Stimulated activated CD4-positive, alpha-beta T cell treated with anti-CD3 and anti-CD28 coated beads, Interleukin-2, amount 100 ng/mL, for 48 hours (primary cell): ENCODE measurements at places on chromosomes 3 and 15.

- no peak for DNase-seq
Observed at GRCh38 chr3:51191768-51192167, 193.3 kb upstream of the MANF start.

- no peak for DNase-seq
Observed at GRCh38 chr3:129603991-129604749, 2.3 kb downstream of the PLXND1 start.

- no peak for DNase-seq
Observed at GRCh38 chr3:123667784-123668183, 82.9 kb upstream of the HACD2 start.

DNA sequence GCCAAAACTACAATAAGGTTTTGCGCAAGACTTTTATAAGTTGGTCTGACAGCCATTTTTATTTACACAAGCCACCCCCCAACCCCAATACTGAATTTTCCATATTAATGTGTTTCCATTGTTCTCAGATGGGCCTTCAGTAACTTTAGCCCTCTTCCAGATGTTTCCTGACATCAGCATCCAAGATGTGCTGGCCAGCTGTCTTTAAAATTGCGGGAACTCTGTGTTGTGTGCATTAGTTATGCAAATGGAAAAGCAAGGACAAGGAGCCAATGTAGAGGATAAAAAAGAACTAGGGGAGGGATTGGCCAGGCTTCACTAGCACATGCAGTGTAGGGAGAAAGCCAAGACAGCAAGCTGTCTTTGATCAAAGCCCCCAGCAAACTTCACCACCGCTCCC lies 45.4 kb downstream of the COMMD2 start:
- DNase-seq = no peak

DNA sequence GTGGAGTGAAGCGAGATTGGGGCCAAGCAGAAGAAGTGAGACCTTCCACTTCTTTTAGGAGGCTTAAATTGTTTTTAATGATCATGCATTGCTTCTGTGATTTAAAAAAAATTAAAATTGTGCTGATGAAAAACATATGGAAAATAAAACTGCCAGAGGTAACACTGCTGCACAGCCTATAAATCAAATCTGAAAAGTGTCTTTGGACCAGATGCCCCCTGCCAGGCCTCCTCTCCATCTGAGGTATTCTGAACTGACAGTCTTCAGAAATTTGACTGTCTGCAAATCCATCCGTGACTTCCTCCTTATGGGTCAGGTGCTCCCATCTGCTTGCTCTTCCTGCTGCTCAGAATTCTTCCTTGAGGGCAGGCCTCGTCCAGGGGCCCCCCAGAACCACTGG lies 108.5 kb upstream of the NR2E3 start:
- no peak for DNase-seq

- no peak for DNase-seq
Observed at GRCh38 chr3:98541695-98542094, 9.9 kb downstream of the GPR15 start.

- DNase-seq = no peak
Observed at GRCh38 chr15:39672666-39673065, 91.8 kb downstream of the THBS1 start.

DNA sequence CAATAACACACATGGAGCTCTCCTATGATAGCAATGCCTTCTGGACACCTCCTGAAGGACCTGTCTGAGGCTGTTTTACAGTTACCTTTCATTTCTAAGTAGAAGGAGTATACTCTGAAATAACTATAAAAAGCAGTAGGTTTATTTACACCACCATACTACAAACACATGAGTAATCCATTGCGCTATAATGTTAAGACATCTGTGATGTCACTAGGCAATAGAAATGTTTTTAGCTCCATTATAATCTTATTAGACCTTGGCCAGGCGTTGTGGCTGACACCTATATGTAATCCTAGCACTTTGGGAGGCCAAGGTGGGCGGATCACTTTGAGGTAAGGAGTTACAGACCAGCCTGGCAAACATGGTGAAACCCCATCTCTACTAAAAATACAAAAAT lies 24.7 kb downstream of the PXK start:
- no peak for DNase-seq

DNA sequence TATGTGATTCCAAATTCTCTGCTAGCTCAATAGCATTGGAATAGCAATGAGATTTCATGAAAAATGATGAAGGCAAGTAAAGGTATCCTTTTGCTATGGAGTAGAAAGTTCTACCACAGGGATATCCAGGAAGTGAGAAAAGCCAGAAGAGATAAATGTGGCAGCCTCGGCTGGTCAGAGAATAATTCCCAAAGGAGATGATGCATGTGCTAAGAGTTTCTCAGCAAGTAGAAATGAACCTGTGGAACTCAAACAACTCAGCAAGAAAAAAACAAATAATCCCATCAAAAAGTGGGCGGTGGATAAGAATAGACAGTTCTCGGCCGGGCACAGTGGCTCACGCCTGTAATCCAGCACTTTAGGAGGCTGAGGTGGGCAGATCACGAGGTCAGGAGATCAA lies 38.2 kb downstream of the ALS2CL start:
- DNase-seq = no peak

DNA sequence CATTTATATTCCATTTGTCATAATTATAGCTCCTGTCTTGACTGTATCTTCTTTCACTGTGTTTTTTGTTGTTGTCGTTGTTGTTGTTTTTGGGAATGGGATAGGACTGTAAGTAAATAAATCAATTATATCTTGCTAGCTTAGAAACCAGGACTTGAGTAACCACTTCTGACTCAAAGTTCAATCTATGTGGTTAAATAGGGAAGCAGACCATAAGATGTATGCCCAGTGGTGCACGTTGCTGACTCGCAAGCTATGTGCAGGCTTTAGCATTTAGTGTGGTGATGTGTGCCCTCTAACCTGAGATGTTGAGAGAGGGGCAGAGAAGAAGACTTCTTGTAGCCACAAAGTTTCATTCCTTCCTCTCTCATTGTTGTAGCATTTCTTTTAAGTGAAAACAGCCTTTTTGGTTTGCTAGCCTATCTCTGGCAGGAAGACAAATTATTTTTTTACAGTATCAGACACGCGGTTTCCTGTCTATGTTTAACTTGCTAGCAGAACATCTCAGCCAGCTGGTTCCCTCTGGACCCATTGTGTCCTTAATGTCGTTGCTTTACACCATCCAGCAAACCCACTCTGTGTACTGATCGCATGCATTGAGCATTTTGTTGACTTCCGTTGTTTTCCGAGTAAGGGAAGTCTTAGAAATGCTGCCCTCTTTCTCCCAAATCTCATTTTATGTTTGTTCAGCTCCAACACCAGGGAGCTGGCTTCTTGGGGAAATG lies 52.1 kb downstream of the TGFBR2 start:
- peak; percentile 35 for DNase-seq

- DNase-seq = no peak
Observed at GRCh38 chr3:177314897-177315296, 117.6 kb upstream of the TBL1XR1 start.

GRCh38 chr3:139421040-139421439 lies 31.6 kb upstream of the COPB2 start:
- DNase-seq = no peak

DNA sequence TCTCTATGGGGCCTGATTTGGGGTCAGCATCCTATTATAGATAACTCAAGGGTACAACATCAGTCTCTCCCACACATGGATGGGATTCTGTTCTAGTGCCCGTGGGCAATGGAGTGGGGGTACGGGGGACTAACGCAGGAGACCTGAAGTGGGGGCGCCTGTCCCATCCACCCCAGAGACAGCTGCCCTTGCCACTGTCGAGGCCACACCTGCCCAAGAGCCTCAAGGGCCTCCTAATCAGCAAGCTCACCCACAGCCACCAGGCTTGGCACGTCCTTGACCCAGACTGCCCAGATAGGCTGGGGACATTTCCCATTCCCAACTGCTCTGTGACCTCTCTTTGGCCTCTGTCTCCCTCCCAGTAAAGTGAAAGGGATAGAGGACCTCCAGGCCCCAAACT lies 8.5 kb upstream of the ISLR2 start:
- no peak for DNase-seq

DNA sequence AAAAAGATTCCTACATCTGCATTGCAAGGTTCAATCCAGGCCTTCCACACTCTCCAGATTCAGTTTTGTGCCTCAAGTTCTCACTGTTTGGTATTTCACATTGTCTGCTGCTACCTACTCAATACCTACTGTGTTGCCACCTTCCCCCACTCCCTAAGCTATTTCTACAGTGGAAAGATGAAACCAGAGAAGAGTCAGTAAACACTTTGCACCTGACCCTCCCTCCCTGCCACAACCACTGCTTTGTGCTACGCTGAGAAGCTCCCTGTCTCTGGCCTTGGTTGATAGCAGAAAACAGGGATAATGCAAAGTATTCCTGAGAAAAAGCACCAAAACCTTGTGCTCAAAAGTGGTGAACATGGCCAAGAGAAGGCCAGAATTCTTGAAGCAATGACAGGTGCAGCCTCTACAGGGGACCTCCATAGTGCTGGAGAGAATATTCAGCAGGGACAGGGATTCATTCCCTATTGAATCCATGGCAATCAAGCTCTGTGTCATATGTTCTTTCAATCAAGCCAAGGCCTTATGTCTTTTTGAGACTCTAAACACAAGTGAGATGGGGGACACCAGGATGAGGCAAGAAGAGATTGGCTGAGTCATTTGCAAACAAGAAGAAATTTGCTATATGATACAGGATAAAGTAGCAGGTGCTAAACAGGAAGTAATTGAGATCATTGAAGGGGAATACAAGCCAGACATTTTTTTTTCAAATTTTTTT lies 83.5 kb upstream of the LIPC start:
- no peak for DNase-seq

DNA sequence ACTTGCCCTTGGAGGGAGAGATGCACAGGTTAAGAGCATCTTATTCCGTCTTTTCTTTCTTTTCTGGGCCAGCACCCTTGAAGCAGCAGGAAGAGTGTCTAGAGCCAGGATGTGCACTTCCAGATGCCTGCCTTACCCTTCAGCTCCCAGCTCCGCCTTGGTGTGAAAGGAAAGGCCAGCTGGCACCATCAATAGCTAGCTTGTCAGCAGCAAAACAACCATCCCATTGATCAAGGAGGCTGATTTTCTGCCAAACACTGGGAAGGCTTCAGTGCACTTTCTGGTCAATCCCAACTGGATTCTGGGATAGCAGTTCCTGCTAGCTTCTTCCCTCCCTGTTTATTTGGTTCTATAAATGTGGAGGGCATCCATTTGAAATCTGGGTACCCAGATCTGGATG lies 110.9 kb upstream of the GALNT15 start:
- DNase-seq = no peak

- DNase-seq = no peak
Observed at GRCh38 chr15:66679061-66679656, 22.9 kb upstream of the SMAD6 start.

DNA sequence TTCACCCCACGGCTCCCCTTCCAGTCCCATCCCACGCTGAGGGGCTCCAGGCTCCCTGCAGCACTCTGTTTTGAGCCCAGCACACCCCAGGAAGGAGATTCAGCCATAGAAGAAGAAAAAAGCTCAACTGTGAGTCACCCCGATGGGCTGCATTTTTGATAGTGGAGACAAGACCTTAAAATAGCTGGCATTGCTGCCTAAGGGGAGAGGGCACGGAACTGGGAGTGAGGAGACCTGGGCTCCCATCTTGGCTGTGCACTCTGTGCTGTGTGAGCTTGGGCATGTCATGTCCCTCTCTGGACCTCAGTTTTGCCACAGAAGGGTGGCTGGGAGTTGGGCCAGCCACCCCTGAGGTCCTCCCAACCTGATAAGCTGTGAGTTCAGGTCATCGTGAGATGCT lies 57.2 kb upstream of the SMAD6 start:
- DNase-seq = no peak

GRCh38 chr15:63301088-63301487 lies 23.7 kb downstream of the APH1B start:
- no peak for DNase-seq

GRCh38 chr3:11379238-11379823 lies 107.1 kb downstream of the ATG7 start:
- no peak for DNase-seq

DNA sequence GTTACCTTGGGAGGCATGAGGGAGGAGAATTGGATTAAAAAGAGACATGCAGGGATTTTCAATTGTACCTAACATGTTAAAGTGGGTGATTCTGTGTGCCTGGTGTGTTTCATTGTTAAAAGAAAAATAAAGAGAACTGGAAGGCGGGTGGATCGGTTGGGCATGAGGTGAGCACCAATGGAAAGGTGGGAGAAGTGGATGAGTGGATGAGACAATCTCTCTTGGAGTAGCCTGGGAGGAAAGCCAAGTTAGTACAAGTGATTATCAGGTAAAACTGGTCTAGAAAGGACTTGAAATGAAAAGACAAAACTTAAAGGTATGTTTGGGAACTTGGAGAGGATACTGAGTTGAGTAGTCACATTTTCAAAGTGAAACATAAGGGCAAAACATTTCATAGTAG lies 12.1 kb downstream of the VEPH1 start:
- DNase-seq = no peak

DNA sequence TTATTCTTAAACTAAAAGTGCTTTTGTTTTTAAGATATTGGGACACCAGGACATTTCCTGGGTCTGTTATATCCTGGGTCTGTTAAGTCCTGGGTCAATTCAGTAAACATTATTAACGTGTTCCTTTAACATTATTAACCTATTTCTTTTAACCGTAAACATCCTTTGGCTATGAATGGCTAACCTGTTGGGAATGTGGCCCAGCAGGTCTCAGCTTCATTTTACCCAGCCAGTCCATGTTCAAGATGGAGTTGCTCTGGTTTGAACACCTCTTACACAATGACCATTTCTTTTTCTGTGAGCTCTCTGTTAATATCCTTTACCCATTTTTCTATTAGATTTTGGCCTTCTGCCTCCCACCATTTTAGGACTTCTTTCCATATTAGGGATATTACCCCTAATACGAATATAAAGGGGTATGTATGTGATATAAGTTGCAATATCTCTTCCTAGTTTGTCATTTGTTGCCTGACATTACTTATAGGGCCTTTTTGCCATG lies 88.9 kb upstream of the NEDD4 start:
- DNase-seq = no peak

DNA sequence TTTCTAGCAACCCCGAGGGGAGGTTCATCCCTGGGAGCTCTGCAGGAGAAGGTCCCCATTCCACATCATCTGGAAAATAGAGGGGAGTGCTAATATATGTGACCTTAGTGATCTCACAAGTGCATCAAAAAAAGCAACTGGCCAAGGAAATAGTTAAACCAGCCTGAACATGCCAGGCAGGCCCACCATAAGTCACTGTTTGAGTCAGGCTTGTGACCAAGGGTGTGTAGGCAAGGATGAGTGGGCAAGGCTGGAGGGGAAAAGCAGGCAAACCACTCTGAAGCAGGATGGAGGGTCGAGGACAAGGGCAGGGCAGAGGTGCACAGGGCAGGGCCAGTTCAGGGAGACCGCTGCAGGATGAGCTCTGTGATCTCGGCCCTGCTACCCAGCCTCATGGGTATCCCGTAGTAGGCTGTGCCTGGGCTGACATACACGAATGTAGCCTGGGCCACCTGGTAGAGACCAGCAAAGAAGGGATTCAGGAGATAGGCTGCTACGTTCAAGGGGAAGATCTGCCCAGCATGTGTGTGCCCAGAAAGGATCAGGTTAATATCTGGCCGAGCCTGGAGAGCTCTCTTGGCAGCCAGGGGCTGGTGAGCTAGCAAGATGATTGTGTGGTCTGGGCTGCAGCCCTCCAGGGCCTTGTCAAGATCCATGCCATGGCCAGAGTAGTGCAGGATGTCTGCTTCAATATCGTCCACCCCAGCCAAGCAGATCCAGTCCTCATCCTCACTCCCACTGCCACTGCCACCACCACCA lies 4.3 kb downstream of the GLB1 start:
- no peak for DNase-seq
